Posterior vena cava (tissue), 2 donors: ENCODE measurements at places on chromosomes 7 and 10. TPM values are rescaled to one million over a fixed set of nuclear protein-coding genes. Genes with fewer than 3 reads are reported as not detected.

The IFIT3 gene
- 10.5 TPM for total RNA-seq

The TAC1 gene
- not detected for total RNA-seq

The HABP2 gene
- total RNA-seq = not detected

The PTPRE gene
- 37.9 TPM for total RNA-seq

The MEOX2 gene
- 31.7 TPM for total RNA-seq

The METTL27 gene
- total RNA-seq = 0.90 TPM

The AS3MT gene
- 0.65 TPM for total RNA-seq

The AKR1B15 gene
- not detected for total RNA-seq

The LEP gene
- 1.5 TPM for total RNA-seq

The C7orf57 gene
- not detected for total RNA-seq

The ZNF316 gene
- 16.1 TPM for total RNA-seq

The HMX3 gene
- not detected for total RNA-seq

The IL6 gene
- total RNA-seq = 65.6 TPM

The GNAT3 gene
- total RNA-seq = not detected

The ADGRA1 gene
- total RNA-seq = 0.56 TPM

The EVX1 gene
- not detected for total RNA-seq

The CTTNBP2 gene
- total RNA-seq = 7.9 TPM

The DYNC1I1 gene
- 15.8 TPM for total RNA-seq

The CFAP70 gene
- 0.76 TPM for total RNA-seq

The CPN1 gene
- not detected for total RNA-seq

The OR9A2 gene
- total RNA-seq = not detected

The GPC2 gene
- total RNA-seq = 1.2 TPM

The STK31 gene
- total RNA-seq = 0.14 TPM

The CPXM2 gene
- total RNA-seq = 98.3 TPM

The GRM8 gene
- total RNA-seq = not detected

The FRMD4A gene
- total RNA-seq = 37.8 TPM

The VSTM4 gene
- total RNA-seq = 14.9 TPM

The LIPF gene
- not detected for total RNA-seq

The CPA4 gene
- 0.37 TPM for total RNA-seq

The NACAD gene
- 10.4 TPM for total RNA-seq

The CALHM3 gene
- not detected for total RNA-seq

The KIN gene
- total RNA-seq = 11.1 TPM

The CALD1 gene
- 1,459 TPM for total RNA-seq

The PDE6C gene
- not detected for total RNA-seq

The ZNF679 gene
- not detected for total RNA-seq

The NUDT13 gene
- total RNA-seq = 2.1 TPM

The AKR1C4 gene
- not detected for total RNA-seq

The CRHR2 gene
- 0.60 TPM for total RNA-seq

The TRIL gene
- 4.6 TPM for total RNA-seq

The FAM180A gene
- 38.1 TPM for total RNA-seq

The VPS37D gene
- 2.0 TPM for total RNA-seq

The EPO gene
- total RNA-seq = not detected

The OR2A2 gene
- not detected for total RNA-seq

The SP4 gene
- total RNA-seq = 5.8 TPM

The POR gene
- 88.8 TPM for total RNA-seq

The PON1 gene
- total RNA-seq = not detected

The ABI1 gene
- 50.1 TPM for total RNA-seq

The SHH gene
- total RNA-seq = not detected

The SH2D4B gene
- 0.10 TPM for total RNA-seq

The CCDC146 gene
- 12.9 TPM for total RNA-seq

The DPP6 gene
- total RNA-seq = 1.2 TPM

The TAS2R3 gene
- 0.86 TPM for total RNA-seq
